ENCODE measurements at places on chromosomes 13 and 19.
A peak's percentile ranks its signal among the peaks of the same experiment; 100 is the strongest.

DNA sequence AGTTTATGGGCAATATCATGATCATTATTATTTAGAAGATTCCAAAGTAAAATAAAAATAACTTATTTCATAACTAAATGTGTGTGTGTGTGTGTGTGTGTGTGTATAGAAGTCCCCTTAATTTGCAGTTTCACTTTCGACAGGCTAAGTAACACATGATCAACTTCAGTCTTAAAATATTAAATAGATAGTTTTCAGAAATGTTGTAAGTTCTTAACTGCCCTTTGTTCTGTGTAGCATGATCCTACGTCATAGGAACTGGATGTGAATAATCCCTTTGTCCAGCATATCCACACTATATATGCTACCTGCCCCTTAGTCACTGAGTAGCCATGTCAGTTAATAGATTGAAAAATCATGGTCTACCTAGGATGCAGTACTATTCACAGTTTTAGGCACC, 1863.5 kb upstream of the PCDH20 start:
- DNase-seq = no peak

- DNase-seq = no peak
Observed at GRCh38 chr19:51593138-51593890, 22.2 kb downstream of the ZNF175 start.

- no peak for DNase-seq
Observed at GRCh38 chr13:47945738-47946137, 55.3 kb downstream of the SUCLA2 start.

DNA sequence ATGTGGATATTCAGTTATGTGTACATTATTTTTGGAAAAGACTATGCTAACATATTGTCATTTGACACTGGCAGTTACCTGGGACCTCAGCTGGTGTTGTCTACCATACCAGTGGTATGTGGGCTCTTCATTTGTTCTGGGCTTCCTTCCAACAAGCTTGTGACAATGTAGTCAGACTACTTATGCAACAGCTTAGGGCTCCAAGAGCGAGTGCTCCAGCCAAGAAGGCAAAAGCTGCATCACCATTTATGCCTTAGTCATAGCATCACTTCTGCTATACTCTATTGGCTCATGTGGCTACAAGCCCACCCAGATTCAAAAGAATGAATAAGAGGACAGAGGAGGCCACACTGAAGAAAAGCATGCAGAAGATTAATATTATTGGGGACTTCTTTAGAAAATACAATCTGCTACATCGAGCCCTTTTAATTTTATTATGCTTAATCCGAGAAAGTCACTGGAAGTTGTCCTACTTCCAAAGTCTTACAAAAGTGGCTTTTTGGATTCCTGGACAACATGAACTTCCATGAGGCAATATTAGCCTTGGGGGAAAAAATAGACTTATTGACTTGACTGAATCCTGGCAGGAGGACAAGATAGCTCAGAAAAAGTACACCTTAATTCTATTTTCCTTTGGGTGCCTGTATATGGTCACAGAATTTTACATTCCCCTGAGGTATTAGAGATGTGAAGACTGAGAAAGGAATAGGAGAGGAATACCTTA, 529.4 kb upstream of the HTR2A start:
- DNase-seq = no peak

DNA sequence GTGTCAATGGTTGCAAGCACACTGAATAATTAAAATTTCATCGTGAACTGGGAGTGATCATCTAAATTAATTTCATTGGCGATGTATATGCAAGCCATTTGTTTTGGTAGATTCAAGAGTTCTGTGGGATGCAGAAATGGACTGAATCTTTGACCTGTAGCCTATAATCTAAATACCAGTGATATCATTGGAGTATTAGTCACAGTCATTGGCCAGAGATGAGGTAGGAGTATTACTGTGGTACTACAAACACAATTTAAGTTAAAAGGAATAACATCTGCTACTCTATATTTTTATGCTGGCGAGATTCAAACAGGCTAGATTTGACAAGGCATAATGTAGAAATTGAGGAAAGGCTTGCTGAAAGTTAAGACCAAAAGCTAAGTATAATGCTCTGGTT, 14.0 kb downstream of the FRY start:
- DNase-seq = no peak

DNA sequence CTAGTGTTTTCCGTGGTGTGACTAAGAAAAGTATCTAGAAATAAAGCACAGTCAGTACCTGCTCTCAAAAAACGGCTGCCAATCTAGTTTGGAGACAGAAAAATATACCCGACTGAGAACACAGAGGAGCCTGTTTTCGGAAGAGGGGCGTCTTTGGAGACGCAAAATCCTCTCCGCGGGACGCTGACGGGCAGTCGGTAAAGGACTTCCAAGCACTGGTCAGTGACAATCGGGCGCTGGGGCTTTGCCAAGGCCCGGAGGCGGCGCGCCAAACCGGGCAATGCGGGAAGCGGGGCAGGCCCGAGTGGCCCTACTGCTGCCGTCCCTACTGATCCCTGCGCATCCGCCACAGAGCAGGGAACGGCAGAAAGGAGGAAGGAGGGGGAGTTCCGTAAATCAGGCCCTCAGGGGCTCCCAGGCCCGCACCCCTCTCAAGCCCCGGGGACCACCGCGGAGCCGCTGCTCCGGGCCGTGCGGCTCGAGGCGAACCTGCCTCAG, 588 bp upstream of the DPY19L3 start:
- peak; percentile 2 for DNase-seq

Measured in activated T-helper 1 cell treated with anti-CD3 and anti-CD28 coated beads, Interleukin-2, amount 50 U/mL, for 16 hours (primary cell).